NCI-H460 (cell line): ENCODE measurements at places on chromosomes 7 and 10. TPM values are rescaled to one million over a fixed set of nuclear protein-coding genes. Genes with fewer than 3 reads are reported as not detected.

Gene PRKRIP1
- 14.6 and 17.4 TPM in 2 replicates for total RNA-seq

Gene ANXA8
- total RNA-seq, result not detected in 2 replicates

Gene PI4K2A
- 13.4 and 13.7 TPM in 2 replicates for total RNA-seq

Gene NUTM2A
- total RNA-seq, result 0.26 and 0.54 TPM in 2 replicates

- no peak for DNase-seq
Measured at GRCh38 chr7:41046221-41046761, 656.6 kb downstream of the INHBA start.

DNA sequence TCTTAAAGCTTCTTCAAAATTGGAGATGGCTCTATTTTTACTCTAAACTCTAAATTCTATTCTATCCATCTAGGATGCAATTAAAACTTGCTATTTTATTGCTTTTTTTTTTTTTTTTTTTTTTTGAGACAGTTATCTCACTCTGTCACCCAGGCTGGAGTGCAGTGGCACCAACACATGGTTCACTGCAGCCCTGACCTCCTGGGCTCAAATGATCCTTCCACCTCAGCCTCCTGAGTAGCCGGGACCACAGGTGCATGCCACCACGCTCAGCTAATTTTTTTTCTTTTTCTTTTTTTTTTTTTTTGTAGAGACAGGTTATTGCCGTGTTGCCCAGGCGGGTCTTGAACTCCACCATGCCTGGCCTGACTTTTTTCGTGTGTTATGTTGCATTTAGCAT, 41.2 kb downstream of the DNAJC1 start:
- DNase-seq, result no peak

GRCh38 chr10:29304264-29304994, 15.6 kb downstream of the LYZL1 start:
- DNase-seq, result peak; percentile 62

DNA sequence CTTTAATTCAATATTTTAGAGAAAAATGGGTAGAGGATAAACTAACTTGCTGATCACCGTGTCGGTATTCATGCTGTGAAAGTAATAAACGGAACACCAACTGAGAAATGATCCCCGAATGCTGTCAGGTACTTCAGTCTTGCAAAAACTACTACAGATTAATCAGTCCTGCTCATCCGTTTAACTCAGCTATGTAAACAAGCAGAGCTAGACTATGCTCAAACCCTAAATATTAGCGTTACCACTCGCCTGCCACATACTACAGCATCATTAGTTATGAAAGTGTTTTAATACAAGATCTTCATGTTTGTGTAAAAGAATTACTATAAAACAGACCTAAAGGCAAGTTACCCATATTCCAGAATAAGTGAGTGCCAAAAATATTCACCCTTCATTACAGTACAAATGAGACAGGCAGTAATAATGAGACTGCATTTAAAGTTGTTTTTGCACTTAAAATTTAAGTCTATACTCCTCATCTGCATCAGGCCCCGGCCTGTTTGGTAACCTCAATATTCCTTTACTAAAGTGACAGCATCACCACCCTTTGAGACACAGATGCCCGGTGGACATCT, 952 bp downstream of the DNMBP start:
- DNase-seq, result no peak

DNA sequence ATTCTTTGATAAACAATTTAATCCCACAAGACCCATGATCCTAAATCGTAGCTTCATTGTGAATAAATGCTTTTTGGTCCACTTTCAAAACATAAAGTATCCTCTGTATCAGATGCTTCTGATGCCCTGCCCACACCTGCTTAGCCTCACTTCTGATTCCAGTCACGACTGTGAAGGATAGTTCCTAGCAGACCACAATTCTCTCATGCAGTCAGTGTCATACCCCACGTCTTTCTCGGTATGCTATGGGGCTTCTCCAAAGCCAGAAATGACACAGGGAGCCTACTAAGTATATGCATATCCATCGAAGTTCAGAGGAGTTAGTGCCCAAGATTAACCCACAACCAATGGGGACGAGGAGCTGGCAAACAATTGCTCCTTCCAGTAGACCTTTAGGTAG, 27.6 kb upstream of the CTNNA3 start:
- no peak for DNase-seq

DNA sequence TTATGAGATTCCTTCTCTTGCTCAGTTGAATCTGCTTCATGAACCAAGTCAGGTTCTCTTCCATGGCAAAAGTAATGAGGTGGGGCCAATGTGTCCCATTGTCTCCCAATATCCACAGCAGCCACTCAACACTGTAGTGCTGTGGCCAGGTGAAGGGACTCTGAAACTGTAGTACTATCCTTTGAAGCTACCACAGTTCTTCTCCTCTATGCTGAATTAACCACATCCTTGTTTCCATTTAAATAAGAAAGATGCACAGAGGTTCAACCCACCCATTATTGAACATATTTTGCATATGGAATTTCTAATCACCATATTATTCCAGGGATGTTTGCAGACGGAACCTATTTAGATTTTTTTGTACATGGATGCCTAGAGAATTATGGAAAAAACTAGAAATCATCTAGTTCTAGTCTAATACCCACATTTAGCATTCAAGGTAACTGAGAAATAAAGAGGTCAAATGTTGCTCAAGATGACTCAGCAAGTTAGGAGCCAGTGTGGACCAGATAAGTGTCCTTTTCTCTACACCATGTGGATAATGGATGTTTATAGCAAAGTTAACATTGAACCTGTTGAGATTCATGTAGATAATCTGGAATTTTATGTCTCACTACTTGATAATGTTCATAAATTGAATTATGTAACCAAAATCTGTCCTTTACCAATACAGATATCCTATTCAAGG, 64.5 kb downstream of the LRRTM3 start:
- no peak for DNase-seq

DNA sequence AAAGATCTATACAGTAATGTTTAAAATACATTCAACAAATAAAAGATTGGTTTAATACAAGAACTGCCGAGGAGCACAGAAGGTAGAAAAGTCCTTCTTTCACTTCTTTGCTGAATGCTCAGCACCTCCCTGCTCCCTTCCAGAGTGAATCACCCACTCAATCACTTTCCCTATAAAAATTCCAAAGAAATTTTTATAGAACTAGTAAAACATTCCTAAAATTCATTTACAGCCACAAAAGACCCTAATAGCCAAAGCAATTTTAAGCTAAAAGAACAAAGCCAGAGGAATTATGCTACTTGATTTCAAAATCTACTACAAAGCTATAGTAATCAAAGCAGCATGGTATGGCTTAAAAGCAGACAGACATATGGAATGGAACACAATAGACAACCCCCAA, 320.9 kb downstream of the PCLO start:
- DNase-seq, result no peak

DNA sequence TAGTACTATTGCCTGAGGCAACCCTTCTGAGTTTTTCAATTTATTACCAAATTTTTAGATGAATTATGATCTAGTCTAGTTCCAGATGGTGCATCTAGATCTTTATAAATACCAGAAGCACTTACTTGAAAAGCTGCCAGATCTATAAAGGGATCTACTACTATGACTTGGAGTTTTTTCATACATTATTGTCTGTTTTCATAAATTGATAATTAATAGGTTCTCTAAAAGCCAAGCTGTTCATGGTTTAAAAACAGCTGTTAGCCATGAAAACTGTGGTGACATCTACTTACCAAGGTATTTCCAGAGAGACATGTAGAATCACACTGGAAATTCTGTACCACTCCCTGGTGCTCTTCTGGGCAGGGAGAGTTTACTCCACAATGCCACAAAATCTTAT, 786.5 kb upstream of the C7orf33 start:
- no peak for DNase-seq

DNA sequence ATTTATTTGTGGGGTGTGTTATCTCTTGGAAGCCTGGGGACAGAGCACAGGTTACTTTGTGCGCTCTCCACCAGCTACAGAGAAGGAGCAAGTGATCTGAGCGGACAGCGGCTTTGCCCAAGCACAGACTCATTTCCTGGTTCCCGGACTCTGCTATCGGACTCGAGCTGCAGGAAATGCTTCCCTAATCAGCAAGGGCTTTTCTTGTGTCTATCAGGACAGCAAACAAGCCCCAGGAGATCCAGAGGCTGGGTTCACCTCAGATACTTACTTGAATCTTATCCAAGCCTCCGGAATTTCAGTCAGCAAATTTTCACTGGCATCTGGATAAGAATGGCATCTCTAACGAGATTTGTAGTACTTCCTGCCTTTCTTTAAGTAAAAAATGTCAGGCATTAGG, 27.8 kb downstream of the MRC1 start:
- DNase-seq, result peak; percentile 9

Gene SPDYE9
- total RNA-seq, result 0.54 and 0.55 TPM in 2 replicates
